ENCODE measurements at places on chromosomes 1 and 21.

DNA sequence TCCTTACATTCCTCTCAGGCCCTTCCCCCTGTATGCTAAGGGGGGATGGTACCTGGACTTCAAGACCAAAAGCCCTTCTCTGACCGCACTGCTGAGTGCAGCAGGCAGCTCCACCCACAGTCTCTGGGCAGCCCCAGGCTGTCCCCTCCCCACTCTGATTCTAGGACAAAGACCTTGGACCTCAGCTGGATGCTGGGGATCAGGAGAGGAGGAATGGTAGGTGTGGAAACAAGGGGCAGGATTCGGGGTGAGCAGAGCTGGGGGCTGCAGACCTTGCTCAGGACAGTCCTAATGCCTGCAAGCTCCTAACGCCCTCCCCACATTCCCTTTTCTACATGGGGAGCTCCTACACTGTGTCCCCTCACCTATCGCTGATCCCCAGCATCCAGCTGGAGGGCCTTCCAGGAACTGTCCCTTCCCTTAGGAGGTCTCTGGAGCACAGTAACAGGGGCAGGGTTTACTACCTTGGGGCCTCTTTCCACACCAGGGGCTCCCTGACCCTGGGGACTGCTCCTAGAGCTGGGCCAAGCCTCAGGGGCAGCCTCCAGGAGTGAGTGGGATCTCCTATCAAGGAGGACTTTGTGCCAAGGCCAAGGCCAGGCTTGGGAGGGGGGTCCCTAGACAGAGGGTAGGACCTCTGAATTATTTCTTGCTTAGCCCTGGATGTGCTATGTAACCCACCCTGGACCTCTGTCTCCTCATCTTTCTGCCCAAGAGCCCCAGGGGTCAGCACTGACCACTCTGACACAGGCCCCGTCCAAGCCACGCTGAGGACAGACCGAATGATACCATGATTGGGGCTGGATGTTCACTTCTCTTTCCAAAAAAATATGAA is 5.6 kb downstream of the CLDN19 start:
- DNase-seq: no peak

GRCh38 chr1:59141267-59141863 is 155.5 kb upstream of the FGGY start:
- DNase-seq: no peak

GRCh38 chr1:191669629-191670028 is 488.6 kb upstream of the RGS18 start:
- no peak for DNase-seq

DNA sequence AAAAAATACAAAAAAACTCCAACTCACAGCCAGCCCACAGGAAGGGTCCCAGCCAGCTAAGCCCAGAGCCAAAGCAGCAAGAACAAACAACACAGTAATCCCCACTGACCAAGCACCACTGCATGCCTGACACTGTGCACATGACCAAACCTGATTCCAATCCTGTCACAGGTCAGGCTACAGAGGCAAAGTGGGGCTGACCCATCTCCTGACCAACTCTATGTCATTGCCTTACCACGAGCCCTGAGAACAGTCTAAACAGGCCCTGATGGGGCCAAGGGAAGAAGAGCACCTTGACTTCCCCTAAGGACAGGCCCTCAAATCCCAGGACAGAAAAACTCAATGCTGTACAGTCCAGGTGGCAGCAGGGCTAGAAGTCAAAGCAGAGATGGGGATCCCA is 2.4 kb downstream of the LSS start:
- DNase-seq: no peak

GRCh38 chr21:25867061-25867460 is 132.3 kb downstream of the GABPA start:
- DNase-seq: no peak

DNA sequence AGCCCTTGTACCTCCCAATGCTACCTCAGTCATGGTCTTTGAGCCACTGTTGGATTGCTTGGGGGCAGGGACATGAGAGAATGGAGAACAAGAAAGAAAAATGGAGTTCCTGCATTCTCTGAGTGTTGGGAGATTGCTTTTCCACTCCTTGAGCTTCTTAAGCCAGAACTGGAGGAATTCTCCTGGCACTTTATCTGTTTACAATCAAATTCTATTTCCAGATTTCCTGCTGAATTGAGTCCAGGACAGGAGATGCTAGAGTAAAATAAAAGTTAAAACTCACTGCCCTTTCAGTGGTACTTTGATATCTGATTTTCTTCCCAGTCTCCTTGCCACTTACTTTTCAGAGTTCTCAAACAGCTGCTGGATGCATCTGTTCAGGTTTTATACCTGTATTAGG is 24.4 kb upstream of the DEPDC1 start:
- DNase-seq: no peak

- DNase-seq: no peak
Measured at GRCh38 chr1:1847061-1847850, 43.6 kb downstream of the GNB1 start.

DNA sequence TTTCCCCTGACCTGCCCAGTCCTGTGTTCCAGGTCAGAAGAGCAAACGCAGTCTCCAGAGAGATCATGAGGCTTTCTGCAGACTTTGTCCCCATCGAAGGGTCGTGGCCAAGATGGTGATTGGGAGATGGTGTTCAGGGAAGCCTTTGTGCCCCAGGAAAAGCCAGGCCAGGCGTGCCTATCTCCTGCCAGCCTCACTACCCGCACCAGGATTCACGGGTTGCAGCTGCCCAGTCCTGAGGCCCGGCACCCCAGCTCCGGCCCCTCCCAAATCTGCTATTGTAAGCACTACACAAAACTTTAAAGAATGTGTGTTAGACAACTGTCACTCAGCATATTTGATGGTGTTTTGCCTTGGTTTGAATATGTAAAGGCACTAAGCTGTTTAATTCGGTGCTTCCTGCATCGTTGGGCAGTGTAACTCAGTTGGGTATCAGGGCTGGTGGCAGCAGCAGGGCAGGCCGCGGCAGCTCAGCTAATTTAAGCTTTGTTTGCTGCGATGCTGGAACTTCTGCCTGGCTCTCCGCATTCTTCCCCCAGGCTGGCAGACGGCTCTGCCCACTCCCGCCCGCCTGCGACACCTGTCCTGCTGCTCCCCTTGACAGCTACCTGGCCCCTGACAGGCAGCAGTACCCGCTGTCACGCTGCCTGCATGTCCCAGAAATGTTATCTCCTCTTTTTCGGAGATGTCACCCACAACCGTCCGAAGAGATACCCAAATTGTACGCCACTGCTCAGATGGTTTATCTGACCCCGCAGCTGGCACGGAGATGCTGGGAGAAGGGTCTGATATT is 209.0 kb upstream of the VAMP3 start:
- no peak for DNase-seq

GRCh38 chr1:220966881-220967611 is 87.8 kb downstream of the HLX start:
- DNase-seq: no peak

DNA sequence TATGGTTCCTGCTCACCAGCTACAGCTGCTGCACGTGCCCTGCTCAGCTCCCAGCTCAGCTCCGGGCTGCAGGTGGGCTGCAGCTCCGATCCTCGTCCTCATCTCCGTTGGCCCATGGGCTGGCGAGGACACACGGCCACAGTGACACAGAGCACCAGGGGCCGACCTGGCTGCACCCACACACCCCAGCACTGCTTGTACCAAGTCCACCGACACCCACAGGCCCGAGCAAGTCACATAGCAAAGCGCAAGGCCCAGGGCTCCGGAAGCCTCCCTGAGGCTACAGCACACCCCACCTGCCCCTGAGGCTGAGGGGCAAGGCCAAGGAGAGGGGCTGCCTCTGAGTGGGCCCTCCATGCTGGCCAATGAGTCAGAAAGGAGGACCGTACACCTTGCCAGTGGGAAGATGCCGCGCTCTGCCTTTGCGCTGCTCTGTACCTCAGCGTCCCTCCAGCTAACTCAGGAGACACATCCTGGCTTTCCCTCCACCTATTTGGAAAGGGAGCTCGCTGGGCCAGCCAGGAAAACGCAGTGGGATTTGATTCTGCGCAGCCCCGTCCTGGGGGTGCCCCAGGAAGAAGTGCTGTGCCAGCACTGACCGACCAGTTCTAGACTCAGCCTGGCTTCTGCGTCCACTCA is 124.8 kb downstream of the SIK1 start:
- no peak for DNase-seq

DNA sequence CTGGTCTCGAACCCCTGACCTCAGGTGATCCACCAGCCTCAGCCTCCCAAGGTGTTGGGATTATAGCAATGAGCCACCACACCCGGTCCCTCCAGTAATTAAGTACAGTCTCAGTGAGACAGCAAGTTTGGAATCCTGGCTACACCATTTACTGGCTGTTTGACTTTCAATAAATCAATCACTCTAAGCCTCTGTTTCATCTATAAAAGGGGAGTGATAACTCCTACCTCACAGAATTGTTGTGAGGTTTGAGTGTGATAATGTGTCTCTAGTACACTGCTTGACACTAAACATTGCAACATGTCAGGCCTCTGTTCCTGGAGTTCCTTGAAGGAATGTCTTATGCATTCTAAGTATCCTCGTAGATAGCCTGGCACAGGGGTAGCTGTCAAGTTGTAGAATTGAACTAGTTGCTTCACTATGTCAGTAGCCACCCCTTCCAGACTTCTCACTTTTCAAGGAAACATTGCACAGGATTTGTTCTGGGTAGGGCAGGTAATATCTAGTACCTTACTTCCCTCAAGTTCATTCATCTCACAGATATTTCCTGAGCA is 12.4 kb downstream of the ENTREP3 start:
- no peak for DNase-seq

- no peak for DNase-seq
Measured at GRCh38 chr1:167474191-167474641, 44.1 kb downstream of the CD247 start.

GRCh38 chr1:1123581-1124507 is 8.0 kb upstream of the C1orf159 start:
- no peak for DNase-seq

DNA sequence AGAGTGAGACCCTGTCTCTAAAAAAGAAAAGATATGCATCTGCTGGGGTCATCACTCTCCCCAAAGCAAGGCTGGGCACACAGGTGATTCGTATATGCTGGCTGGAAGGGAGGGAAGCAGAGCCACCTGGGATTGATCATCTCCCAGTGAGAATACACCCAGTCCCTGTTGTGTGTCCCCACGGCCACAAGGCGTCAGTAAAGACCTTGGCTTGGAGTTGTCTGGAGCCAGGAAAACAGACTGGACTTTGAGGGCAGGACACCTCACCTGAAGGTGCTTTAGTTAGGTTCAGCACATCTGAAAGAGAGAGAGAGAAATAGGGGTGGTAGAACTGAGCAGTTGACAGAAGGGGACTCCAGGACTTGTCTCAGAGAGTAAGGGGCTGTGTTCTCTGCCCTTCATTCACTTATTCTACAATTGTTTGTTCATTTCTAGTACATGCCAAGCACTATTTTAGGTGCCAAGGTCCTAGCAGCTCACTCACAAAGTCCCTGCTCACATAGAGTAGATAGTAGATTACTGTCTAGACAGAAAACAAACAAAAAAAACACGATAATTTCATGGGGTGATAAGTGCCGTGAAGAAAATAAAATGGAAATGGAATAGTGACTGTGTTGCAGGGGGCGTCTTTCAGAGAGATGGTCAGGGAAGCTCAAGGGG is 13.5 kb downstream of the CITED4 start:
- DNase-seq: no peak

GRCh38 chr1:164308101-164308500 is 250.9 kb upstream of the PBX1 start:
- no peak for DNase-seq

GRCh38 chr1:186750257-186750656 is 70.0 kb upstream of the PTGS2 start:
- no peak for DNase-seq

DNA sequence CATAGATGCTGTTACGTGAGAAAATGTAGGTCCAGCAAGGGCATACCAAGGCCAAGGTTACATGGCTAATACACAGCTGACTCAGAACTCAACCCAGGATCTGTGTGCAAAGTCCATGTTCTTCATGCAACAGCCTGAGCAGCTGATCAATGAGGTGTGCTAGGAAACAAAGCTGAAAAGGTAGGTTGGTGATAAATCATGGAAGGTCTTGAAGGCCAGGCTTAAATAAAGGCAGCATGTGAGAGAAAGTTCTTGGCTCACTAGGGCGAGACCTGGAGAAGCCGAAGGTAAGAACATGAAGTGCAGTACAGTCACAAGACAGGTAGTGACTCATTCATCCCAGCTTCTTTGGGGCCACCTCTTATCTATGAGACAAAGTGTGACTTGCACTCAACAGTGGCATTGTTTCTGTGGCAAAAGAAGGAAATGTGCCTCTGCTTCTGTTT is 33.4 kb downstream of the TLR5 start:
- DNase-seq: no peak

GRCh38 chr21:14560139-14560538 is 14.0 kb upstream of the SAMSN1 start:
- no peak for DNase-seq

- no peak for DNase-seq
Measured at GRCh38 chr1:165903672-165904071, 76.3 kb downstream of the UCK2 start.

- no peak for DNase-seq
Measured at GRCh38 chr1:2204415-2205190, 10.0 kb upstream of the FAAP20 start.

- DNase-seq: no peak
Measured at GRCh38 chr1:185441605-185442004, 124.6 kb upstream of the IVNS1ABP start.

DNA sequence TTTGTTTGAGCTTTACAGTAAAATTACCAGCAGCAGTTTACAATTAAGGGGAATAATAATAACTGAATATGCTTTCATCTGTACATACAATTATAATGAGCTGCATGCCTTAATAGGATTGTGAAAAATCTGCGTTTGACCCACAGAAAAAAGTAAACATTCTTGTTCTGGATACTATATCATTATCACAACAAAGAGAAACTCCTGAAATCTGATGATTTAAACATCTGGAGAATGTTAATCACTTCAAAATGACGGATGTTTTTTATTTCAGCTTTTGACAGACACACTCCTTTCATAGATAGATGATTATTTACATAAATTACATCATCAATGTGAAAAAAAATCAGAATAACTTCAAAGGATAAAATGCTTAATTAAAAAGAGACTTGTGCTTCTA is 58.5 kb downstream of the TYW3 start:
- no peak for DNase-seq

DNA sequence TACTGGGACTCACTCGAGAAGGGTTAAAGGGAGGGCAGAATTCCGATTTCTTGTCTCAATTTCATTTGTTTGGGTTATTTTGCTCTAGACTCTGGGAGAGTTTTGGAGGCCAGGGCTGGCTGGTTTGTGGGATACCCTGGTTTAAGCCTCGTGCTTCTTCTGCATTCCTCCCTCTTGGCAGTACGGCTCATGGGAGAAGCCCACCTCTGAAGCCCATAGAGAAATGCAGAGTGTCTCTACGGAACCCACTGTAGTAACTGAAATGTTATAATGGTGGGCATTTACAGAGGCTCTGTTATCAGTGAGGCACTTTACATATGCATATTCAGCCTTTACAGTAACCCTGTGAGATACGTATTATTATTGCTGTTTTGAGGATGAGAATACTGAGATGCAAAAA is 43.9 kb downstream of the ROR1 start:
- DNase-seq: no peak

DNA sequence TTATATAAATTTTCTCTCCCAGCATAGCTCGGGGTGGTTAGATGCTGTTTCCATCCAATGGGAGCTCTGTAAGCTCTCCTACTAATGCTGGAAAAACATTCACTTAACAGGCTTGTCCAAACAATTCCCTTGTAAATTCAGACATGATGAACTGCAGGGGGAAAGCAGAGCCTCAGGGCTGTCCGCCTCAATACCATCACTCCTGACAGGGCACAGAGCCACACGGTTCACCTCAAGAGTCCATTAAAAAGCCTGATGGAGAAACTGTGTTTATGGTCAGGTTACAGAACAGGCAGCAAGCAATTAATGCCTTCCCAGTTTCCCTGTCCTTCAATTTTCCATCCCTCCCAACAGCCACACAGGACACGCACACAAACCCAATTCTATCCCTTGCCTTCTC is 171.0 kb downstream of the BRINP2 start:
- DNase-seq: no peak

GRCh38 chr1:233261206-233261605 is 34.3 kb downstream of the PCNX2 start:
- no peak for DNase-seq
